Stimulated activated CD4-positive, alpha-beta T cell treated with anti-CD3 and anti-CD28 coated beads, Interleukin-2, amount 100 ng/mL, for 4 hours (primary cell): ENCODE measurements at places on chromosomes 5 and 9.

- DNase-seq: no peak
Measured at GRCh38 chr5:10655161-10655971, 91.5 kb downstream of the ANKRD33B start.

DNA sequence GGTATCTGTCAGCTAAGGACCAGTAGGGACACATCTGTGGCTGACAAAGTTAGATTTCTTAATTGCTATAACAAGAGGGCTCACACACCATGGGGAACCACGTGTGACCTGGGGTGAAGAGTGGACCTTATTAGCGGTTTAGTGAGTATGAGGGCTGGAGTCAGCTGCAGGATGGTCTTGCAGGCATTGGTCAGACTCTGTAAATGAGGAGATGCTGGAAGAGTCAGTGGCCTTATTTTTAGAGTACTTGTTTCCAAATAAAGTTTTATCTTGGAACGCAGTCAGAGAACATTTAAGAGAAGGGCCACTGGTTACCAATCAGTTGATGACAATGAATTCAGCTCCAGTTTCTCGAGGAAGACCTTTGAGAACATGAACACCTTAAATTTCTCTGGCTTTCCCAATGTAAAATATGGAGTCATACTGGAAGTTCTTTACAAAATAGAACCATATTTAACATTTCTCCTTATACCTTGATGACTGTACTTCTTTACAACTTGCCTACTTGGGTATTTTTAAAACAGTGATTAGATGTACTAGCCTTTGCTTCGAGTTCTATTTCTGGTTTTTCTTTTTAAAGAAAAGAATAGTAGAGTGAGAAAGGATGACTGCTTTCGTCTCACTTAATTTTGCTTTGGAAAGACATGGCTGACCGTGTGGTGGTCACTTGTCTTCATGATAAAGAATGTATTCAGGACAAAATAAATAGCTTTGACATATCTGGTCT is 185.9 kb upstream of the S1PR3 start:
- DNase-seq: no peak

- DNase-seq: no peak
Measured at GRCh38 chr5:154962494-154962893, 21.6 kb downstream of the MRPL22 start.

DNA sequence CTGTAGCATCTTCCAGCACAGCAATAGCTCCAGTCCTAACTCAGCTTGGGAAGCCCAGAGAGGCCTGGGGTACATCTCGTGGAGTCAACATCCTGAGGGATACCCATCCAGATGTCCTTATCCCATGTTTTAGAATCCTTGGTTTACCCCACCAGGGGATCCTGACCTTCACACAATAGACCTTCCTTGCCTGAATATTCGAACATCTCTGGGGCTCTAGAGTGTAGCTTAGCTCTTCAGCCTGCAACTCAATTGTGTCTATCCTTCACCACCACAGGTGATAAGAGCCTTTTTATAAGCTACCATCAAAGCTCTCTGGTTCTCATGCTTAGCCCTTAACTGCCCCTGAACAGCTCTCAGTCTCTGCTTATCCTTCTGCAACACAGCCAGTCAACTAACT is 7.5 kb upstream of the RALGPS1 start:
- DNase-seq: no peak

DNA sequence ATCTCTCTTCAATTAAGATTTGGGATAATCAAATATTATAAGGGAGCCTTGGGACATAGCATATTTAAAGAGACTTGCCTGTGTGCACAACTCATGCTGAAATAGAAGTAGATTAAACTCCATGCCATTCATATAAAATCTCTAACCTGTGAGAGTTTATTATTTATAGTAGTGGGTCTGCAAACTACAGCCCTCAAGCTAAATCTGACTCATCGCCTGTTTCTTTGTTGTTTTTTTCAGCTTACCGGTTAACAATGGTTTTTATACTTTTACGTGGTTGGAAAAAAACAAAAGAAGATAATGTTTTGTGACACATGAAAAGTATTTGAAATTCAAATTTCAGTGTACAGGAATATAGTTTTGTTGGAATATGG is 61.9 kb upstream of the GHR start:
- no peak for DNase-seq

GRCh38 chr5:32392039-32392438 is 52.5 kb downstream of the ZFR start:
- no peak for DNase-seq

DNA sequence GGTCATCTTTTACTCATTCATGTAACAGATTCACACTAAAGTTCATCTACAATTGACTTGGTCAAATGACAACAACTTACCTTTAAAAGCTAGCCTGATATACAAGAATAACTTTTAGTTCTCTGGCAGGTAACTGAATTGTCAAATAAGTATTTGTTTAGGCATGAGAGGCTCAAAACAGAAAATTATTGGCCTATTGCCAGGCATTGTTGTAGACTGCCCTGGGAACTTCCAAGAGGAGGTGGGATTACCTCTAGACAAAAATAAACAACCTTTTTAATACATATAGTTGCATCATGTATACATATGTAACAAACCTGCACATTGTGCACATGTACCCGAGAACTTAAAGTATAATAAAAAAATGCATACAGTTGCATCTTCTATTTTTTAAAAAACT is 18.2 kb upstream of the SLCO4C1 start:
- DNase-seq: no peak

DNA sequence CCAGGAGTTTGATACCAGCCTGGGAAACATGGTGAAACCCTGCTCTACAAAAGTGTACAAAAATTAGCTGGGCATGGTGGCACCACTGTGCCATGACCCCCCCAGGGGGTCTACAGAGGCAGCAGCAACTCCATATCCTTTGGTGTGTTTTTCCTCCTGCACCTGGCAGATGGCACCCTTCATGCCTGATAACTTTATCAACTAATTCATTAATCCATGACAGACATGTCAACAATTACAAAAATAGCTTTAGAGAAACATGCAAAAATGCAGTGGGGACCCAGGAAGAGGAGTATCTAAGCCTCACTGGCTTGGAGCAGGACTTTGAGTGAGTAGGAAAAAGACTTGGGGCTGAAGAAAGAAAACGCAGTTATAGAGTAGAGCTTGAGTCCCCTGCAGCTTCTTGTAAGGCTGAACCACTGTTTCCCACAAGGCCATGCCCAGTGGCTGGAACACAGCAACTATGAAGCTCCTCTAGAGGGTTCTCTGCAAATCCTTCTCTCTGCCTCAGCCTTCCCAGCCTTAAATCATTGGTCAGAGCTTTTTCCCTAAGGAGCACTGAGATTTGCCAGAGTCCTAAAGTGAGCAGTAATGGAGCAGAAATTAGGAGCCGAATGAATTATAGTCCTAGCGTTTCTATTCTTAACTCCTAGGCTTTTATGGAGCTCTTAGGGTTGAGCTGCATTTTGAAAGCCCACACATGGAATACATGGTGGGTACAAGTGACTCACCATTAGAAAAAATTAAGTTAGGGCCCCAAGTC is 25.5 kb upstream of the B4GALT1 start:
- no peak for DNase-seq

DNA sequence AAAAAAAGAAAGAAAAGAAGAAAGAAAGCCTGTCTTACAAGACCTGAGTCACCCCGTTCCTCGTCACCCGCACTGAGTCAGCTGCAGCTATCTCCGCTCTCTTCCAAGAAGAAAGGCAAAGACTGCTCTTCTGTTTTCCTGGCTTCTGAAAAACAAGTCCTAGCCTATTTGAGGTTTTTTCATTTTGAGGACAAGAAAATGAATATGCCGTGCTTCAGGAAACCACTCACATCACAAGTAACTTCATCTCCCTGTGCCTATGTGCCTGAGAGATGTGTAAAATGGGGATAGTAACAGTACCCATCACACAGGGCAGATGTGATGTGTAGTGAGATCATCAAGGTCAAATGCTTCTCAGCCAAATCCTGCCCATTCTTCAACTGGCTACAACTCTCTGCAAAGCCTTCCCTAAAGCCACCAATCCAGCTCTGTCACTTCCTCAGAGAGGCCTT is 78.4 kb downstream of the GLDC start:
- no peak for DNase-seq

- no peak for DNase-seq
Measured at GRCh38 chr9:123112015-123112975, 78.8 kb downstream of the GPR21 start.

DNA sequence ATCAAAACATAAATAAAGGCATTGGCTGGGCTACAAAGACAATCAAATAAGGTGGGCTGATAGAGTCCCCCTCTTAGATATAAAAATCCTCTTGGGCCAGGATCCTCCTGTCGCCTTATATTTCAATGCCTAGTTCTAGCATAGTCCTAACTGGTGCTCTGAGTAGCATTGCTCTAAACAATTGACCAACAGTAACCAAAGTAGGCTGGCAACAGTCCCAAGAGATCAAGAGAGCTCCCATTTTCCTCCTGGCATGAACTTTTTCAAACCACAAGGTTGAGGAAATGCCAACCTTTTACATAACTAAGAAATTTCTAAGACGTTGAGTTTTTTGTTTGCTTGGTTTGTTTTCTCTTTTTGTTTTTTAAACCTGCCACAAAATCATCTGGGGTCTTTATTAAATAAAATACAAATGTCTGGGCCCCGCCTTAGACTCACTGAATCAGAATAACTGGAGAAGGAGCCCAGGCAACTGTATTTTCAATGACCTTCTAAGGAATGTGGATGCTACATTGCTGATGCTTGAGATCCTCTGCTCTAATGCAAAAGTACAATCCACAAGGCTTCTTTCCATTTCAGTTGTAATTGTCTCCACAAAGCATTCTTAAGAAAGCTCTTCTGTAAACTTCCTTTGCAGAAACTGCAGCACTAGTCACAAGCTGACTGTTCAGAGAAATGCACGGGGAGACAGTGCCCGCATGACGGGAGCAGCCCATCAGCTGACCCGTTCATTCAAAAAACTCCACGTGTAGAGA is 2.9 kb downstream of the SLC45A2 start:
- DNase-seq: no peak

DNA sequence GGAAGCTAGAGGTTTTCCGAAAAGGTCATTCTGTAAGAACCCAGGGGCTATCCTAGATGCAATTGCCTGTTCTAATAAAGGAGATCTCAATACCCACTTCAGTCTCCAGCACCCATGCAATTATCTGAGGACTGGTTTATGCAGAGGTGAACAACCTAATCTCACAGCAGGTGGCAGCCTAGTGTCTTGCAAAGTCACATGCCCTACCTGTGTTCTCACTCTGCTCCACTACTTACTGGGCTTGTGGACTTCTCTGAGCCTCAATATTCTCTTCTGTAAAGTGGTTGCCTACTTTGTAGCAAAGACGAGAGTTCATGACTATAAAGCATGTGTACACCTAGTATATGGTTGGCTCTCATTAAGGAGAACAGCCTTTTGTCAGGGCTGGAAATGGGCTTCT is 21.0 kb upstream of the ALDH1B1 start:
- no peak for DNase-seq

DNA sequence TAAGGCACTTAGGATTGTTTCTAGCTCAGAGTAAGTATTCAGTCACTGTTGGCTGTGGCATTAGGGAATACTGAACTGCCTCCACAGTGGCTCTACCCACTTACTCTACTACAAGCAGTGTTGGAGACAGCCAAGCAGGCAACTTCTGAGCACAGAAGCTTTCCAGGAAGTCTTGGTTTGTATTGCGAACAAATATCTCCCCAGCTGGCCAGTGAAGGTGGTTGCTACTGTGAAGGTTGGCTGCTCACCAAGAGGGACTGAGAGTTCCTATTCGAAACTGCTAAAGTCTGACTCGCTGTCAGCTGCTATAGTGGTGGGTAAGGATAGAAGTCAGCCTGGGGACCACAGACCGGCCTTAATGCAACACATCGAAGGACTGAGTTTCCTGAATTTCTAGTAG is 319.1 kb downstream of the KIF4B start:
- DNase-seq: no peak

DNA sequence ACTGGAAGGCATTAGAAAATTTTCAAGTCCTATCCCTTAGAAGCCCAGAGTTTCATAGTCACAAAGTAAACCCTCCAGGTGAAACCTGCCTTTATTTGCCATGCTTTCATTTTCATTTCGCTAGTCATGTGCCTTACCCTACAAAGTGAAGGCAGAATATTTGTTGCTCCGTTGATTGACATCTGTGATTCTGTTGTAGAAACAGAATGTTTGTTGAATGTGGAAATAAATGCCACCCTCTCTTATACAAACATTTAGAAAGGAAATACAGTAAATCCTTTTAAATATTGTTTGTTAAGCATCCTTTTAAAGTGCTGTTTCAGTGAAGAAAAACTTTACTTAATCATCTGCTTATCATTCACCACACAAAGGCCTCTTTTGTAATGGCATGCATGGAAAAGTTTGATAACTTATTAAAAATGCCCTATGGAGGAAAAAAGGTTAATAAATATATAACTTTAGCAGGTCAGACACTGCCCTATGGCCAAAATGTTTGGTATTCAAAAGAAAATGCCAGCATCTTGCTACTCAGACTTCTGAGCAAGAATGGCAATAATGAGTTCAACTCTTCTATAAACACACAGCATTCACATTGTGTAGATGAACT is 34.3 kb upstream of the CAST start:
- no peak for DNase-seq

- no peak for DNase-seq
Measured at GRCh38 chr5:111227226-111227782, 3.1 kb downstream of the CAMK4 start.

DNA sequence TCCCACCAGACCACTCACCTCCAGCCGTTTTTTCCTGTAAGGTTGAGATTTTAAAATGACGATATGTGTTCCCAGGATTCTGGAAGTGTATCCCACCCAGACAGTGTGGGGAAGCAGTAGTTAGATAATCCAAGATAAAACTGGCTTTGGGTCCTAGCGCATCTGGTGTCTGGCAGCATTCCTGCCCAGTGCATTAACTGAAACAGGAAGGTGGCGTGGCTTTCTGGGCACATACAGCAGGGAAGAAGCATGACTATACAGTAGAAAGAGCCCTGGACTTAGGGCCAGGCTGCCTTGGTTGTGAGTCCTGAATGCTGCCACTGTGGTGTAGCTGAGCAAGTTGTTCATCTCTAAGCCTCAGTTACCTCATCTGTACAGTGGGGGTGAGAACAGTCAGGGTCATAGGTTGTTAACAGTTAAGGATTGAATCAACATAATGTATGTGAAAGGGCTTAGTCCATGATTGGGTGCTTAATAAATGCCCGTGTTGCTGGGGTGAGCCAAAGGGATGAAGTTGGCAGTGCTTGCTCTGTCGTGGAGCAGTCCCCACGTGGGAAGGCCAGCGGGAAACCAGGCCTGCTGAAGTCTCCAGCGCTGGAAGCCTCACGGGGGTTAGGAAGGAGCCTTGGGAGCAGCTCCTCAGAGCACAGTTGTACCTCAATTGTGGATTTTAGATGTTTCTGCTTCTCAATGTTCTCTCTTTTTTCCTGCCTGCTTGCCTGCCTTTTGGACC is 18.0 kb downstream of the CLTA start:
- DNase-seq: no peak

DNA sequence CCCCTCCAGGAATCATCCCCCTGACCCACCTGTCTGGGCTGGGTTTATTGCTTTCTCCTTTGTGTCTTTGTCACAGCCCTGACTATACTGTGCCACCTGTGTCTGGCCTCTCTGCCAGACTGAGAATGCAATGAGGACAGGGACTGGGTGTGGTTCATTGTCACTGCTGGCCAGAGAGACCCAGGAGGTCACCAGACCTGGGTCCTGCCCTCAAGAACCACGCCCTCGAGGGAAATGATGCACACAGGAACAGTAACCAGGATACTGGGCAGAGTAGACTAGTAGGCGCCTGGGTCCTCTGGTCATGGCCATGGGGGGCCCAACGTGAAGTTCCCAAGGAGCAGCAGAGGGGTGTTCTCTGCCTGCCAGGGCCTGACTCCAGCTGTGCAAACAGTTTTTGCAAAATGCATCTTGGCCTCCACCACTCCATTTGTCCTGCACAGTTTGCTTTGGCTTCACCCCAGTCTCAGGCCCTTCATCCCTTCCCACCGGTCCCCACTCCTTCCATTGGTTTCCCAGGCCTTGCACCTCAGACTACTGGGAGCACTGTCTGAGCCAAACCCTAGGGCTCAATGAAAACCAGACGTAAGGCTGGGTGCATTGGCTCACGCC is 17.8 kb downstream of the RGS3 start:
- DNase-seq: no peak
